ENCODE measurements at places on chromosomes 12 and 14.

GRCh38 chr12:124613151-124613585 lies 45.8 kb upstream of the NCOR2 start:
- no peak for DNase-seq

DNA sequence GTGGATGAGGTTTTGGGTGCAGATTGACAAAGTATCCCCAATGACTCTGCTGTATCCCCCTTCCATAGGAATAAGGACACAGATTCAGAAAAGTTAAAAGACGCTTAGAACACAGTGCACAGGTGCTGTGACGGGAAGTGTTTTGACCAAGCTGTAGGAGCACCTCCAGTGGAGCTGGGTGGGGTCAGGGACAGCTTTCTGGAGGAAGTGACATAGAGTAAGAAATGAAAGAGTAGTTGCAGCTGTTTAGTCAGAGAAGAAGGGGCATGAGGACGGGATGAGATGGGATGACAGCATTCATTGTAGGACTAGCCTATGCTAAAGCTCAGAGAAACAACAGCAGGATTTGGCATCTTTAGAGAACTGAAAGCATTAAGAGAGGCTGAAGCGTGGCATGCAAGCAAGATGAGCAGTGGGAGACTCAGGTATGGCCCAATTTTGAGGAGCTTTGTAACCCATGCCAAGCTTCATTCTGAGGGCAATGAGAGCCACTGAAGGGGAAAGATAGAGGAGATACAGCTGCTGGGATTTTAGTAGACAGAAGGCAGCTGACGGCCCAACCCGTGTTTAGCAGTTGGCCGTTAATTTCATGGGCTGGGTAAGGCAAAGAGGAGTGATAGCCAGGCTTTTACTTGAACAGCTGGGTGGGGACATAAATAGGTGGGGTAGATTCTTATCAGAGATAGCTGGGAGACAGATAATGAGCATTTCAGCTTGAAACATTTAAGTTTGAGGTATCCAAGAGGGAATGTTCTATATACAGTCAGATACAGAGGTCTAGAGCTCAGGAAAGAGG lies 131.8 kb upstream of the KRAS start:
- DNase-seq = no peak

- DNase-seq = no peak
Measured at GRCh38 chr12:23375621-23376020, 573.8 kb downstream of the SOX5 start.

- DNase-seq = no peak
Measured at GRCh38 chr14:58571769-58572472, 65.8 kb upstream of the DACT1 start.

- DNase-seq = no peak
Measured at GRCh38 chr12:24788886-24789285, 160.0 kb downstream of the BCAT1 start.

DNA sequence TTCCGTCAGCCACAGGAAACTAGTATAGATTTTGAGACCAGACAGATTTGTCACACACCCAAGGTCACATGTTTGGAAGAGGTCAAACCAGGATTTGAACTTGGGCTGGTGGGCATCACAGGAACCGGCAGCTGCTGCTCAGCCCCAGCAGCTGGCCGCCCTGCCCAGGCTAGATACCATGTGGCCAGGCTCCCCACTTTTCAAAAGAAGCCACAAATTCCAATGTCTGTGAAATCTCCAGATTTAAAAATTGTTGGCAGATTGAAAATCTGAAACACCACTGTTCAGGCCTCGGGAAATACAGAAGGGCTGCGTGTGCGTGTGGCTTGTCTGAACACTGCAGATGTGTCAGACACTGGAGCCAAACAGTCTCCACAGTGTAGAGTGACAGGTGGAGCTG lies 30.4 kb downstream of the MMAB start:
- no peak for DNase-seq

DNA sequence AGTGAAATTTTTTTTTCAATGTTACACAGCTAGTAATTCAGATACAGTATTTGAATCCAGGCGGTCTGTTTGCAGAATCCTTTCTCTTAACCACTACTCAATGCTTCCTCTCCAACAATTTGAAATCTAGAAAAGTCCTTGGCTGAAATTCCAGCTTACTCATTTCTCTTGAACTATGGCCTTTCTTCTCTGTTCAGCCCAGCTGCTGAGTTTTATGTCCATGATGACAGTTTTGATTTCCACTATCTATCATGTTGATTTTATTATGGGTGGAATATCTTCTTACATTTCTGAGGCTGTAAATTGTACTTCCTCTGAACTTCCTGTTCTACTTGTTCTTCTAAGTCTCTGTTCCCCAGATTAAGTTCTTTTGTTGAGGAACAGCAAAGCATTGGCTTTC lies 315.3 kb downstream of the DIO2 start:
- no peak for DNase-seq

GRCh38 chr12:109873653-109874052 lies 6.7 kb downstream of the GLTP start:
- DNase-seq = no peak

DNA sequence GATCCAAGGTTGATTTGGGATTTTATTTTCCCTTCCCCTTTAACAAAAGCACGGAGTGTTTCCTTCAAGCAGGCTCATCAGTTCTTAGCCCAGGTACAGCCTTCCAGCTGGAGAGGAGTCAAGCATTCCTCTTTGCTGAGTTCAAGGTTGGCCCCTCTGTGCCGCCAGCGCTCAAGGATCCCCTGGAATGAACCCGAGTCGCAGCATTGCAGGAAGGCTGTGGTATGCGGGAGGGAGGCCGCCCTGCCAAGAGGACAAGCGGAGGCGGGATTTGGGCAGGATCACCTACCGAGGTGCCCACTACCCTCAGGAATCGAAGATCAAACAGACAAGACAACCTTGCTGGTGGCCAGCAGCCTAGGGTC lies 53.9 kb upstream of the NCOR2 start:
- no peak for DNase-seq

- DNase-seq = no peak
Measured at GRCh38 chr14:103742499-103743255, 27.1 kb downstream of the ZFYVE21 start.

DNA sequence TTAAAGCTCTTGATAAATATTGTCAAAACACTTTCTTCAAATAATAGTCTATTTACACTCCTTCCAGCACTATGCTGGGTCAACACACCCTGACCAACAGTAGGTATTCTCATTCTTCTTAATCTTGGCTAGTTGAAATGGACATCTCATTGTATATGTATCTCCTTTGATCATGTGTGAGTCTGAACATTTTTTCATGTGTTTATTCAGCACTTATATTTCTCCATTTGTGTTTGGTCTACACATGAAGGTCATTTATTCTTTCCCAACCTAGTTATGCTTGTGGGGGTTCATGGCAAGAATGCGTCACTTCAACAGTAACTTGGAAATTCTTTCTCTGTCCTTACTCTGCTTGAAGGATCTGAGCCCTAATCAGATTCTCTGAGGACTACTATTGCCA lies 133.1 kb upstream of the ARID2 start:
- DNase-seq = no peak

- DNase-seq = no peak
Measured at GRCh38 chr12:120708651-120709050, 1.6 kb upstream of the UNC119B start.

Data from posterior cingulate gyrus (tissue), 11 donors.